ENCODE measurements at places on chromosomes 11 and 22.

DNA sequence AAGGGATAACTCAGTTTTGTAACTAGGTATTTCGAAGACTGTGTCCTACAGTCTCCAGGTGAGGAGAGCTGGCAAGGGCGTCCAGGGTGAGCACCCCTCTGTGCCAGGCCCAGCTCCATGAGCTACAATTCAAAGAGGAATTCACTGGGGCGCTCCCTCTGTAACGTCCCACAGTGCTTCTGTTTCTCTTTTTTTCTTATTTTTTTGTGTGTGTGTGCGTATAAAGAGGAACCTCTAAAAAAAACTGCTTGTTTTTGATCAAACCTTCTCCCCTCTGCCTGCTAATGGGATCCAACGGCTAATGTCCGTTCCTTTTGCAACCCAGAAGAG lies 17.1 kb downstream of the ASCC2 start:
- DNase-seq = no peak

DNA sequence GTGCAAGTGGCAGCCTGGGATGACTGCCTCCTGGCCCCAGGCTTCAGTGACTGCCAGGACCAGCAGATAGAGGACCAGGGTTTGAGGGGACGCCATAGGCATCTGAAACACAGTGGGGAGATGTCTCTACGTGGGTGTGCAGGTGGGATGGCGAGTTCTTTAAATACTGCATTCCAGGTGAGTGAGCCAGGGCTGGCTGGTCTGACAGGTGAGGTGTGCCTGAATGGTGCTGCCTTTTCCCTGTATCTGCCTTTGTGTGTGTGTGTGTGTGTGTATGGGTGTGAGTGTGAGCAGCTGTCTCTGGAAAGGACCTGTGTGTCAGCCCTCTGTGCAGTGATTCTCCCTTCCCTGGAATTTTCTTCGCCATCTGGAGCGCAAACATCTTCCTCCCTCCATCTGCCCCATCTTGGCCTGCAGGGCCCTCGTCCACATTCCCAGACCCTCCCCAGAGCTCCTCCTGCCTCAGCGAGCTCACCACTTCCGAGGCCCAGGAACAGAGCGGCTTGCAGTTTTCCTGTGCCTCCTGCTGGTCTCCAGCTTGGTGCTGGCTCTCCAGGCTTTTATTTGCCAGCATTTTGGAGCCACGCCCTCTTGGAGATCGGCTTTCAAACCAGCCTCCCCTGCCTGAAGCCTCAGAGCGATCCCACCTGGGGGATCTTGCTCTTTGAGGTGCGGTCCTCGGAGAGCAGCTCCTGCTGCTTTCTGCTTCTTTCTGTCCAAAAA lies at the start of gene GPHA2:
Gene GPHA2 (minus strand): TSS at position 535 of the 723 bp plus-strand sequence. CDS start 433 bp downstream, at position 102.
- no peak for DNase-seq

DNA sequence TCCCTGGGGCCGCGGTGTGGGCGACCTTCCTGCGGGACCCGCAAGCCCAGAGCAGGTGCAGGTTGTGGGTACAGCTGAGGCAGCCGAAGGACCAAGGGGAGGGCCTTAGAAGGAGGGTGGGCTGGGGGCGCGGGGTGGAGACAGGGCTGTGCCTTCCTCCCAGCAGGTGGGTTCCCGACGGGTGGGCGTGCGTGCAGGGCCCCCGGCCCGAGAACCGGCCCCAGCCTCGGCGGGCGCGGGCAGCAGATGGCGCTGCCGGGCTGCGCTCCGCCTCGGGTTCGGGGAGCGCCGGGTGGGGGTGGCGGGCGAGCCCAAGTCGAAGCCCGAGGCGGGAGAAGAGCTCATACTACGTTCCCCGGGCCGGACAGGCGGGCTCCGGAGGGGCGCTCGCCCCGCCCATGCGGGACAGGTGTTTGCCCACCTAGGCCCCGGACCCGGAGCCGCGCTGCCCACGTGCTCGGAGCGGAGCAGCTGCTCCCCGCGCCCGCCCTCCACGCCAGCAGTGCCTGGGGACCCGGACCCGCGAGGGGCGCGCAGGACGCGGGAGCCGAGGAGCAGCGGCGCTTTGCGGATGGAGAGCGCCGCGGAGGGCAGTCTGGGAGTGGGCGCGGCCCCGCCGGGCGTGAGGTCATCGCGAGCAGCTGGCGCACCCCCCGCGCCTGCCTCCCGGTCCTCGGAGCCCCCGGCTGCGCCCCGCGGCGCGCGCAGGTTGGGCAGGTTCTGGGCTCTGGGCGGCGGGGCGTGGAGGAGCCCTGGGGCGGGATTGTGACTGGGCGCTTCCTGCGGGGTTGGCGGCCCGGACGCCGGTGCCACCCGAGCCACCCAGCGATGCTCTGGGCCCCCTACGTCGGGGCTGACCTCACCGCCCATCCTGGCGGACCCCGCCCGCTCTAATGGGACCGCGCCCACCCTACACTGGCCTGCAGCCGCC lies 25.3 kb downstream of the DUSP8 start:
- no peak for DNase-seq

DNA sequence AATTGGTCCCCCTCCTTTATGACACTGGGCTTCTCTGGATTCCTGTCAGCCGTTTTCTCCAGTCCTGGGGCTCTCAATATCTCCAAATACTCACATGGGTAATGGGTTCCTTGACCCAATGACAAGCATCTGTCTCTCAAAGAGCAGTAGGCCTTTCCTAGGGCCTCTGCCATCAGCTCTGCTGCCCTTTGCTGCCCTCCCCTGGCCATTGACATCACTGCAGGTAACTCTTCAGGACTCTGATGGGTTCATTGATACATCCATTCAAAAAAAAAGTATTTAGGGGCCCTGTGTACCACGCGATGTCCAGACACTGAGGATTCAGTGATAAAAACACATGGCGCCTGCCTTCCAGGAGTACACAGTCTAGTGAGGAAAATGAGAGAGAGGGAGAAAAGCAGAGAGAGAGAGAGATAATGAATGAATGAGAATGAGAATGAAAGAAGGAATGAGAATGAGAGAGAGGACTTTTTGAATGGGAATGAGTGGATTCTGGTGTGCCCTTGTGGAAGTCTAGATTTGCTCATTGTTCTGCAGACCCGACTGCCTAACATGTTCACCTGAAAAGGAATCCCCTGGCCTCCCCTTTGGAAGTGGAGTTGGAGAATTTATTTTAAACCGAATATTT lies 42.6 kb upstream of the OLFML1 start:
- peak; percentile 32 for DNase-seq

DNA sequence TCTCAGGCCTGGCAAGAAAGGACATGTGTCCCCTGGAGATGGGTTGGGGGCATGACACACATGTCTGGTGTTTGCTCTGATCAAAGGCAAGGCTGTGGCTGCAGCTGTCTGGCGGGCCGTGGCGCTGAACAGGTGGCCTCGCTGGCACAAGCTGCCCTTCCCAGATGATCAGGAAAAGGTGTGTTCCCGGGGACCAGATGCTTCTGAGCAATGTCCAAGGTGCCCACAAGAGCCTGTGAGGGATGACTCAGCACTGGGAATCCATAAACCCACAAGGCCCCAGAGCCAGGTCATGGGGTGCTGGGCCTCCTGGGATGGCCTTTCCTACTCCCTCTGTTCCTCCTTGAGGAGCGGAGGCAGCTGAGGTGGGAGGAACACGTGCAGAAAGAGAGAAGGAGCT lies 9.7 kb upstream of the LRP5 start:
- no peak for DNase-seq

DNA sequence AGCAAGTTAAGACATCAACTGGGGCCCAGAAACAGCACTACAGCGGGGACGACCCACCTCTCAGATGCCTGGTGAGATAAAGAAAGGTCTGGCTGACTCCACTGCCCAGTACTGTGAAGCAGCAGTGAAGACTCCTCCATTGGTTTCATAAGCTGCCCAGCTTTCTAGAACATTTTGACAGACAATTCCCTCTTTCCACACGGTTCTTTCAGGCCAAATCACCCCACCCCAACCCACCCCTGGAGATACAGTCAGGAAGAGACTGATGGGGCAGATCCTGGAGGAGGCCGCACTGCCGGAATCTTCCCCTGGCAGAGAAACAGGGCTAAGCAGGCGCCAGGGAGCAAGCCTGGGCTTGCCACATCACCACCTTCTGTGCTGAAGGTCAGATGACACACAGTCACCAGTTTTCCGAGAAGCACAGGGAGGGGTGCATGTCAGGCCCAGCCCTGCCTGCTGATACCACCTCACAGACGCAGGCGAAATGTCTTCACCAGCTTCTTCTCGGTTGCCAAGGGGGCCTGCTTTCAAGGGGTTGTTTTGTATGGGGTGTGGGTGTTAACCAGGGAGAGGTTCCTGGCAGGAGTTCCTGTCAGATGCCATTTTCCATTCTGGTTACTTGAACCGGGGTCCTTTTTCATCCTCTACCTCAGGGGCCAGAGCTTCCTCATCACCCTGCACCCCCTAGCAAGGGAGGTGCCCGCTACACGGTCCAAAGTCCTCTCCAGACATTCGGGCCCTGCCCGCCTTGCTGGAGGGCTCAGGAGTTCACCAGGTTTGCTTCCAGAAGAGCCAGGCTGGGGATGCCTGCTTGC lies 1.4 kb upstream of the NEAT1 start:
- no peak for DNase-seq

DNA sequence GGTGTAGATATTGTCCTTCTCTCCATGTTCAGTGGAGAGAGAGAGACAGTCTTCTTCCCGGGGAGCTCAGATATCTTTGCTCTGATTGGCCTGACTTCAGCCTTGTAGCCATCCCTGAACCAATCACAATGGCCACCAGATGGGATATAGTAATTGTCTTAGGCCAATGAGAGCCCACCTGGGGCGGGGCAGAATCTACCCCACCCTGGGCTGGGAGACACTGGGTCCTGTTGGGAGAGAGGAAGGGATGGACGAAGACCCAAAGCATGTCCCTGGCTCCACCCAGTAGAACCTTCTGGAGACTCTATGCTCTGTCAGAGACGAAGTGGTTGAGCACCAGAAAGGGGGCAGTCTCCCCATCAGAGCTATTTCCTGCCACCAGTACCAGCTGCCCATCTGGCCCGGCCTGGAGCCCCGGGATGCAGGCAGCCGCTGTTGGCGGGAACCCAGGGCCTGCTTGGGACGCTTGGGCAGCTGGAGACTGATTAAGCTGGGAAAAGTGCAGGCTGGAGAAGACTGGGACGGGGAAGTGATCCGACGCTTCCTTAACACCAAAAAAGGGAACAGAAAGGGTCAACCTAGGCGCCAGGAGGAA lies 31.6 kb upstream of the CBX7 start:
- no peak for DNase-seq

DNA sequence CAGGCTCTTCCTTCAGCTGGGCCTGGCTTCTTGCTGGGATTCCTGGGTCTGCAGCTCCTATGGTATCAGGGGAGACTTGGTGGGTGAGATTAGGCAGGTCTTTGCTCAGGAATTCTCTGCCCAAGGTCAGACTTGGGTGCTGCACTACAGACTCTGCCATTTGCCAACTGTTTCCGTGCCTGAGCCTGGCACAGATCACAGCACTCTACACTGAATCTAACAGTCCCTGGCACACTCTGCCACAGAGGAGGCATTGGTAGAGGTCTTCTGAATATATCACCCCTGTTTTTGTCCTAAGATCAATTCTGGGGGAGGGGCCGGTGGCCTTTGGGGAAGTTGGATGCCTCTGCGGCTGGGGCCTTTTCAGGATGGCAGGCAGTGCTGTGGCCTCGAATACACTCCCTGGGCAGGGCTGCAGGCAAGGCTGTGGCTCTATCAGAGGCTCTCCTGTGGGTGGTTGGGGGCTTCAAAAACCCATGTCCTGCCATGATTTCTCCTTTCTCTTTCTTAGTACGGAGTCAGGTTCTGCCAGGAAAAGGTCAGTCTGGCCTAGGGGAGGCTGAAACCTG lies 115.0 kb upstream of the NARS2 start:
- no peak for DNase-seq

DNA sequence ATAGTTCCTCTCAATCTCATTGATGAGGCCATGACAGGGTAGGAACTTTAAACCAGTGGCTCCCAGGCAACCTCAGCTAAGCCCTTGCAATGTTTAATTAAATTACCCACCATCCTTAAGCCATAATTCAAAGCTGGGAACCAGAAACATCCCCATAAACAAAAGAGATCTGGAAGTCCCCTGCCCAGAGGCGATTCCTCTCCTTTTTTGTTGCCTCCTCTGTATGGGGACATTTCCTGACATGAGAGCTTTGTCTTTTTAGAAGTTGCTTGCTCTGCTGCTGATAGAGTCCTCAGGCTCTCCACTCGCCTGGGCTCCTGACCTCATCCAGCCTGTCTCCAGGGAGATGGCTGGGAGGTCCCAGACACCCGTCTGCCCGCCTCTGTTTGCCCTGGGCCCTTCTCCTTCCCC lies 3.2 kb downstream of the DTX4 start:
- no peak for DNase-seq

DNA sequence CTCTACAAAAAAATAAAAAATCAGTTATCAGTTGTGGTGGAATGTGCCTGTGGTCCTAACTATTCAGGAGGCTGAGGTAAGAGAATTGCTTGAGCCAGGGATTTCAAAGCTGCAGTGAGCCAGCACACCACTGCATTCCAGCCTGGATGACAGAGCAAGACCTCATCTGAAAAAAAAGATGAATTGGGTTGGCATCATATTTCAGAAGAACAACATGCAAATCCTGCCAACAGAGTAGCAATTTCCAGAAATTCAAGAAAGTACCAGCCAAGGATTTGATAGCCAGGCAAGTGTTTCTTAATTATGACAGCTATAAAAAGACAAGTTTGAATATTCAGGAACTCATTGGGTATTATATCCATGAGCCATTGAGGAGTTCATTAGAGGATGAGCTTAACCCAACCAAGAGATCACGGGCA lies 75.2 kb downstream of the USP47 start:
- no peak for DNase-seq

DNA sequence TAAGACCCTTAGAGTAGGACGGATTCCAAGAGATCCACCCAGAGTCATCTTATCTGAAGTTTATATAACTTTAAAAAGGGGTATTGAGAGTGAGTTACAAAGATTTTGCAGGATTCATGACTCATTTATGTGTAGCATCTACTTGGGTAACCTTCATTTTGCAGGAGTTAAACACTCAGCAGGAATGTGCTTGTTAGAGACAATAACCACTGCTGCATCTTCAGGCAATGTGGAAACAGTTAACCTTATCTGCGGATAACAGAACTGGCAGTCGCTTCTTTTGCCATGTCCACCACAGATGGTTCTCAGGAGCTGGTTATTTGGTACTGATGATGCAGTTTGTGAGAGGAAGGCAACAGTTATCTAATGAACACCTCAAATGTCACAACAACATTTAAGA lies 417.9 kb upstream of the DDI1 start:
- no peak for DNase-seq

- DNase-seq = no peak
Observed at GRCh38 chr11:132060567-132060966, 690.2 kb downstream of the NTM start.

DNA sequence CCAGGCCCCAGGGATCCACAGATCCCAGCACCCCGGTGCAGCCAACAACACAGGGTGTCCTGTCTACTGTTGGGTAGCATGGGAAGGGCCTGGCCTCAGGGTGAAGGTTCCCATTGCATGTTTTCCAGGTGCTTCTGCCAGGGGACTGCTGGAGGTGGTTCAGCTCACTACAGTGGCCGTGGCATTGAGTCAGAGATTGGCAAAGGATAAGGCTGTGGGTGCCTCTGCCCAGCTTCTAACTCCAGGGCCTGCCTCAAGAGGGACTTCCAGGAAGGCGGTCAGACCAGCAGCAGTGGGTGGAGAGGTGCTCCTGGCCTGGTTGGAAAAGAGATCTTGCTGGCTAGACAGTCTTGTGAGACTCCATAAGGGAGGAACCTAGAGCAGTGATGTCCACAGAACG lies 20.9 kb downstream of the CSNK1E start:
- no peak for DNase-seq

Measured in renal cortex interstitium (tissue), 15 donors.